Stimulated activated CD4-positive, alpha-beta T cell treated with anti-CD3 and anti-CD28 coated beads, Interleukin-1b, Interleukin-23, amount 100 ng/mL, for 1 hour (primary cell): ENCODE measurements at places on chromosomes 4 and X.

DNA sequence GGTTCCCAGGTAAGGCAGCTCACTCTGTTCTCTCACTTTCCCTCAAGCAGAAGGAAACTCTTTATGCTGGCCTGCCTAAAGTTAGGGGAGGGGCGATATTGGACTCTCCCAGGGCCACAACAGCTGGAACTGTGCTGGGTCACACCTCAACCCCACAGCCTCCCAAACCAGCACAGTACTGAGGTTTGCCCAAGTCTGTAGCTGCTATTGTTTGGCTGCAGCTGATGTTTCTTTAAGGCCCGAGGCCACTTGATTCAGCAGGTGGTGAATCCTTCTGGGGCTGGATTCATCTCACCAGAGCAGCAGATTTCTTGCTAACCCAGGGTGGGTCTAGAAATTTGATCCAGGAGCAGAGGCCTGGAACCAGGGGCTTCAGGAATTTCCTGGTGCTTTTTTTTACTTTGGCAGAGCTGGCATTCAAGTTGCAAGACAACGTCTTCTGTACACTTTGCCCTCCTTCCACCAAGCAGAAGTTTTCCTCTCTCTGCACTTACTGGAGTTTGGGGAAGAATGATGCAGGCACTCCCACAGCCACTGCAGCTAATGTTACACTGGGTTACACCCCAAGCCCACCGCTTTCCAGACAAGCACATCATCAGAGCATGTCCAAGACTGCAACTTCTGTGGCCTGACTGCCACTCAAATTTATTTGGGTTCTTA, 544.7 kb upstream of the NDST4 start:
- no peak for DNase-seq

GRCh38 chr4:86594559-86595425, 677 bp downstream of the PTPN13 start:
- no peak for DNase-seq

DNA sequence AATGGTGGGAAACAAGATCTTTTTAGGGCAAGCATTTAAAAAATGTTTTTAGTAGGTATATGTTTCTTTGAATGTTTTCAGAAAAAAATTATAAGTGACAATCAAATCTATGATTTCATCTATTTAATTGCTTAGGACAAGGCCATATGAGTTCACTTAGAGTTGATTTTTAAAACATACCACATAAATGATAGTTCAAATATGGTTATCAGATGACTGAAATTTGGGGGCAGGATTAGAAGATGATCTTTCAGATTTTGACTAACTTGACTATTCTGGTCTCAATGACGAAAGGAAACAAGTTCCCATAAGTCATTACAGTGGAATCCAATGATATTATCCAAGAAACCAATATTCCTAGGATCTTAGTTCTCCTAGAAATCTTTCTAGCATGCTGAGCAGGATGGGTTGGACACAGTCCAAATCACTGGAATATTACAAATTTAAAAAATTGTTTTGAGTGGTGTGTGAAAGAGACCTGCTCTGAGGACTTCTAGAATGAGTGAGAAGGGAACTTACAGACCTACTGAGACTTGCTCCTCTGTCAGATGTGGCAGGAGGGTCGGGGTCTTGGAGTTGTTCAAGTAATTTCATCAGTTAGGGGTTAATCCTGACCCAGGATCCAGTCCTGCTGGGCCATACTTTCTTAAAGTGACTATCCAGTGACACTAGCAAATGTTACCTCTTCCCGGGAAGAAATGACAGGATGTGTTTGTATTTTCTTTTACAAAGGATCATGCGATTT, 20.0 kb downstream of the RHOH start:
- no peak for DNase-seq

DNA sequence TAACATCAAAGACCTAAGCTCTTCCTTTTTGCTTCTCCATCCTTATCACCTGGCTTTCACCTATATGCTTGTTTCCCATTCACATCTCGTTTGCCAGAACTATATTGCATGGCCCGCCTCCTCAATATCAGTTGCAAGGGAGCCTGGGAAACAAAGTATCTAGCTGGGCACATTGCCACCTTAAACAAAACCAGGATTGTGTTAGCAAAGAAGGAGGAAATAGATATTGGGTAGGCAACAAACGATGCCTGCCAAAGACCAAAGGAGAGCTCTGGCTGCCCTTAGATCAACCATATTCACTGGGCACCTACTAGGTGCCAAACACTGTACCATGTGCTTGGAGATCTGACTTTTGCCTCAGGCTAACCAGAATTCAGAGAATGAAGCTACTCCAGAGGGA, 107.5 kb downstream of the GRIA3 start:
- no peak for DNase-seq

GRCh38 chrX:7158468-7158990, 10.6 kb upstream of the PUDP start:
- no peak for DNase-seq

DNA sequence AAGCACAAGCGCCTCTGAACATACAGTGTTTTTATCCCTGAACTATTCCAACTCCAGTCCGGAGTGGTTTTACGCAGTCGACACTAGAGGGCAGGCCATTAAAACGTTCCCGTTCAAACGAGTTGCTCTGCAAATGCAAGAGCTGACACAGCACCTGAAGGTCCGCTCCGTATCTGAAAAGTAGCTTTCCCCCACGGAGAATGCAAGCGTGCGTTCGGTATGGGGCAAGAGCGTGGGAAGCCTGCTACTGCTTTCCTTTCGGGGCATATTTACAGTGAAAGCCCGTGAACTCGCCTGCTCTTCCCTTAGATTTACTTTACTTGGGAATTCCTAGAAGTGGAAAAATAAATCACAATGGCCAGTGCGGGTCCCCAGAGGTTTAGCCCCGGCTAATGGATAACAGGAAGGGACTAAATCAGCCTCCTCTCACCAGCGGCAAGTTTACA, 190.8 kb downstream of the TSPAN5 start:
- peak; percentile 38 for DNase-seq

- no peak for DNase-seq
Measured at GRCh38 chr4:185700630-185701029, 111.4 kb downstream of the SORBS2 start.

DNA sequence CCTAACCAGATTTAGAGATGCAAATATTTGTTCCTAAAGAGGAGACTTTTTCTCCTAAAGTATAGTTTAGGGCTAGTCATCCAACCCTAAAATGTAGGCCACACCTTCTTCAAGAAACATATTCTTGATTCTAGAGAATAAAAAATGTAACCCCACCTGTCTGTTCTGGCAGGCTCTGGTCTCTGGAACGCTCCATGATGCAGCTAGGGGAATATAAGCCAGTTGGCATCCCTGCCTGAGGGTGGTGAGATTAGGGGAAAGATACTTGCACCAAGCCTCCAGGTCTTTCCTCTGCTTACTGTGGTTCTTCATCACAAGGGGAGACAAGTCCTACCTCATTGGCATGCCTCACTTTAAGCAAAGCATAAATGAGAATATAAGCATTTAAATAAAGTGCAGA, 21.2 kb upstream of the TBC1D9 start:
- no peak for DNase-seq

DNA sequence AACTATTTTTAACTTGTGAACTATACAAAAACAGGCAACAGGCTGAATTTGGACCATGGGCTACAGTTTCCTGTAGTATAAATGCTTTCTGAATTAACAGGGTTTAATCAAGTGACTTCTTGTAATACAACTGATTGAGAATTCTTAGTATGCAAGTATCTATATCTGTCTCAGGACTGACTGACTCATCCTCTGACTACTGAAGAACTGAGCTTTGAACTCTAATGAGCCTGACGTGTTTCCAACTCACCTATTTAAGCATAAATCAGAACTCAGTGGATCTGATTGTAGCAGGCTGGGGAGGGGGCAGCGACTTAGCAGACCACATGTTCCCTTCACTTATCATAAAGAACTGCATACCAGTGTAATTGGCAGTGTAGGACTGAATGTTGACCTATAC, 7.8 kb downstream of the SPATA4 start:
- DNase-seq = no peak

DNA sequence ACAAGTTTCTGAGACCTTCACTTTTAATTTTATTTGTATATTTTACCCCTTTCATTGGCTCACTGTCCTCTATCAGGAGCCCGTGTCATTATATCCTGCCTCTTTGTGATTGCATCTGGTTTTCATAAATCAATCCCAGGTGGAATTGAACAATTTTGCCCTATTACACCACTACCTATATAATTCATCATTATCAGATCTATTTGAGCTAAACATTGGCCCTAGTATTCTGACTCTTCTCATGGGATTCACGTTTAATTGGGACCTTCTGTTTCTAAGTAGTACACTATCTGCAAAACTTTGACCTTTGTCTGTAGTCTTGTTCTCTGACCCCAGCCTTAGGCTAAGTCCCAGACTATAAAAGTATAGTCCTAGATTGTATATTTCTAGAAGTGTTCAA, 114.1 kb downstream of the FAT4 start:
- DNase-seq = no peak

- DNase-seq = no peak
Measured at GRCh38 chrX:23789386-23790154, 6.6 kb downstream of the SAT1 start.

GRCh38 chr4:77956917-77957316, 94.3 kb downstream of the MRPL1 start:
- DNase-seq = no peak
